Cardiac fibroblast (primary cell): ENCODE measurements at places on chromosomes 6 and 20.

DNA sequence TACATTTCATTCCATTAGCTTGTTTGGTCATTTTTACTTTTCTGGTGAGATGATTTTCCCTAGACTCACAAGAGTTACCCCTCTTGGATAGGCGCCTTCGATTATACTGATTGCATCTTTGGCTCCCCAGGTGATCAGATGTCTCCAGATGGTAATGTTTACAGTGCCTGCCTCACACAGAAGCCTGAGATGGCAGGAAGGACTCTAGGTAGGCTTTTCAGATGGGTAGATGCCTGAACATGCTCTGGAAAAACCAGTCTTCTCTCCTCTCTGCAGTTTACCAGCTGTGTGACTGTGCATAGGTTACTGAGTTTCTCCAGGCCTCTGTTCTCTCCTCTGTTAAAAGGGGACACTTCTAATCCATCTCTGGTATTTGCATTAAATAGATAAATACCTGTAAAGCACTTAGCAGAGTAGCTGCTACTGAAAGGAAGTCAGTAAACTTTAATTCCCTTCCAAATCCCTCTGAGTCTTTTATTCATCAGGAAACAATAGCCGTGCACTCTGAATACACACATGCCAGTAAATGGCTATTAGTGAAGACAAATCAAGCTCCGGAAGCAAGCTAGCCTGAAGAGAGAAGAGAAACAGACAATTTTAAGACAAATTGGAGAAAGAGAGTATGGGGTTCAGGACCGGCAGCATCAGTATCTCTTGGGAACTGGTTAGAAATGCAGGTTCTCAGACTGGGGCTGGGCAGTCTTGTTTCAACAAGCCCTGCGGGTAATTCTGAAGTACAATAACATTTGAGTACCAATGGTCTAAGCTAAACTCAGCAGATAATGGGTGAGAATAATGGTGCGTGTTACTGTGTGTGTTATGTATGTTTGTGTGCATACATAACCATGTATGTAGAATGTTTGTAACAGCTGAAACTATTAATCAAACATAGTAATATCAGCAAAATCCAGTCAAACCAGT is 139.4 kb downstream of the UST start:
- DNase-seq = no peak

DNA sequence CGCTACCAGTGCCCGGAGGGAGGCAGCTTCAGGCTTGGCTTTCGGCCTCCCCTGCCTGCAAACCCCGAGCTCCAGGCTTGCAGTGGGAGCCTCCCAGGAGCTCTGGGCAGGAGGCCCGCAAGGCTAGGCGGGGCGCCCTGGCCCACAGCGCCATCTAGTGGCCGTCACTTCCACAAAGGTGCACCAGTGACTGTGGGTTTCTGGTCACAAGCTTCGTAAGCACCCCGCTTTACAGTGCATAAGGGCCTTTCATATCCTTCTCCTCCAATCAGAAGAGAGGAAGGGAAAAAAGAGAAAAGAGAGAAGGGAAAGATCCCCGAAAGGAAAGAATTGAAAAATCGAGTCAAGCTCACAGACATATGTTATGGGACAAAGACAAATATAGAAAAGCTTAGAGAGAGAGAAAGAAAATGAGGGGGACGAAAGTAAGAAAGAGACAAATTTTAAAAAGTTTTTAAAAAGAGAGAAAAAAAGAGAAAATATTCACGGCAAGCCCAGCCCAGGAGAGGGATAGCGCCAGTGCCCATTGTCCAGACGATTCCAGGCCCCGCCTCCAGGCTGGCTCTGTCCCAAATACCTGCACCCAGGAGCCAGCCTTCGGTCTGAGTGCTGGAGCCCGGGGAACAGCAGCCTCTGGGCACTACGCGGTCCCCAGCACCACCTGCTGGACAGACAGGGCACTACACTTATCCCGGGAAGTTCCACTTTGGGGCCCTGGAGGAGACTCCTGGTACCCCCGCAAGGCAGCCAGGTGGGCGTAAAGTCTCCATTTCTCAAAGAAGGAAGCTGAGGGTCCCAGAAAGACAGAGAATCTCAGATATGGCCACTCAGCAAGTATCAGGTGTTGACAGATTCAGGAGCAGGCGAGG is 207.1 kb downstream of the PREX1 start:
- peak; percentile 93 for DNase-seq

DNA sequence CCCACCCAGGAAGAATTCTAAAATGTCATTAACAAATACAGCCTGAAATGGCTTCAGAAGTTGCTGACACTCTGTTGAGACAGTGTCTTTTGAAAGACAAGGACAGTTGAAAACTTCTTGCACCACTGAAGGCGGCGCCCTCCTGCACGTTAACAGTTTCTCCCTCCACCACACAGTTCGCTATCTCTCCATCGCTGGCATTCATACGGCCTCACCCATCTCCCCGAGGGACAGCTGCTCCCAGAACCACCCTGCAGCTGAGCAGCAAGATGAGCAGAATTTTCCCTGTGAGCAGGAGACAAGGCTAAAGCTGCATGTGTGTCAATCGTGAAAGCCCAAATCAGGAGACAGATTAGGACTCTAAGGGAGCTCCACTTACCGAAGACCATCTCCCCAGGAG is 113.3 kb downstream of the LY86 start:
- no peak for DNase-seq

- no peak for DNase-seq
Measured at GRCh38 chr20:21577551-21577950, 63.7 kb upstream of the NKX2-2 start.

DNA sequence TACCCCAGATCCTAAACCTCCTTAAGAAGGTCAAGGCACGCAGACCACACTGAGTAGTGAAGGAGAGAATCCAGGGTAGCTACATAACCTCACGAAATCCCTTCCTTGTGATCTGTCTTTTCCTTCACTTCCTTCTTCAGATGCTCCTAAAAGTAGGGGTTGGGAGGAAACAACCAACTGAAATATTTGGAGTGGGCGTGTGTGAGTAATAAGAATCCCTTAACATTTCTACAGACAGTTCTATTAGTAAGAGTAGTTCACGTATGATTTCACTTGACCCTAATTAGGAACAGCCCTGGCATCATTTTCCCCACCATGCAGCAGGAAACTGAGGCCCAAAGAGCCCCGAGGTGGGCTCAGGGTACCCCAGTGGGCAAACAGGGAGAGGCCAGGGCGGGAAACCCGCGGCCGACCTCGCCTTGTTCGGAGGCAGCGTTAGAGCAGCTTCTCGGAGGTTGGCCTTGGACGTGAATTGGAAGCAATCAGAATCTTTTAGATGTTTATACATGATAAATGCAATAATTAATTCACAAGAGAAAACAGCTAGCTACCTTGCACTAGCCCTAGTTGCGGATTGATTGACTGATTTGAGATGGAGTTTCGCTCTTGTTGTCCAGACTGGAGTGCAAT is 859 bp upstream of the RAE1 start:
- DNase-seq = no peak

GRCh38 chr6:155455766-155456165 is at the start of gene NOX3:
Gene NOX3, minus strand, starts transcription at chr6:155455839. Its CDS starts 39 bp downstream, at chr6:155455800.
- DNase-seq = no peak

DNA sequence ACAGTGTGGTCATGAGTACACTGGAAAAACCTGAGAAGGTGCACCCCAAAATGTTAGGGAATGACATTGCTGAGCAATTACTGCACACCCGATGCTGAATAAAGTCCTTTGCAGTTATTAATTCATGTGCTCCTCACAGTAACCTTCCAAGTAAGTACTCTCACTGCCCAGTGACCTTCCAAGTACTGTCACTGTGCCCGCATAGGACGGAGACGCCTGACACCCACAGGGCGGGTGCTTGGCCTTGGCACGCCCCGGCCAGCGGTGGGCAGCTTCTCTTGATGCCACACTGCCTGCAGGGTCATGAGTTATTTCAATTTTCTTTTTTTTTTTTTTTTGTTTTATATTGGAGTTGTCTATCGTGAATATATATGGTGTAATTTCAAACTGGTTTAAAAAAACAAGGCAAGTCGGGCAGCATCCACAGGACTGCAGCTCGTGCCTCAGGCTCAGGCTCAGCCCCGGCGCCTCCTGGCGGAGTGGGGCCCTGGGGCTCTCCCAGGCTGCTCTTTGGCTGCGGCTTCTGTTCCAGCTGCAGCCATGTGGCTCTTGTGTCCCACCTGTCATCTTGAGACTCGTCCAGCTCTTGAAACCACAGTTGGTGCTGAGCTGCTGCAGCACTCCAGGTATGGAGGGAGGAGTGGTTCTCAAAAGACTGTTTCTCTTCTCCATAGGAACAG is 27.0 kb downstream of the PNLDC1 start:
- DNase-seq = no peak

DNA sequence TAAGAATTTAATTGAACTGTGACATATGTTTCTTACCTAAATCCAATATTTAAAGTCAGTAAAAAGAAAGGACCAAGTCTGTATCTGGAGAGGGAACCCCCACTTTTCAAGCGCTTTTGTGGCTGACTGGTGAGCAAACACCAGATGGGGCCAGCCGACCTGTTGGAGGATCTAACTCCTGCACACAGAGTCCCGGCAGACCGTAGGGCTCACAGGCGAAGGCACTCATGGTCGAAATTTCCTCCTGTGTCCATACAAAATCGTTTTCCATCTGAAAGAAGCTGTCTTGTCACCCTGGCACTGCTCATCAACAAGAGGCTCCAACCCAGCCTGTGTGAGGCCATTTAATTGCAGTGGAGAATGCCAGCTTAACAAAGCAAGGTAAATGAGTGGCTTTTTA is 94.0 kb downstream of the SCML4 start:
- no peak for DNase-seq

DNA sequence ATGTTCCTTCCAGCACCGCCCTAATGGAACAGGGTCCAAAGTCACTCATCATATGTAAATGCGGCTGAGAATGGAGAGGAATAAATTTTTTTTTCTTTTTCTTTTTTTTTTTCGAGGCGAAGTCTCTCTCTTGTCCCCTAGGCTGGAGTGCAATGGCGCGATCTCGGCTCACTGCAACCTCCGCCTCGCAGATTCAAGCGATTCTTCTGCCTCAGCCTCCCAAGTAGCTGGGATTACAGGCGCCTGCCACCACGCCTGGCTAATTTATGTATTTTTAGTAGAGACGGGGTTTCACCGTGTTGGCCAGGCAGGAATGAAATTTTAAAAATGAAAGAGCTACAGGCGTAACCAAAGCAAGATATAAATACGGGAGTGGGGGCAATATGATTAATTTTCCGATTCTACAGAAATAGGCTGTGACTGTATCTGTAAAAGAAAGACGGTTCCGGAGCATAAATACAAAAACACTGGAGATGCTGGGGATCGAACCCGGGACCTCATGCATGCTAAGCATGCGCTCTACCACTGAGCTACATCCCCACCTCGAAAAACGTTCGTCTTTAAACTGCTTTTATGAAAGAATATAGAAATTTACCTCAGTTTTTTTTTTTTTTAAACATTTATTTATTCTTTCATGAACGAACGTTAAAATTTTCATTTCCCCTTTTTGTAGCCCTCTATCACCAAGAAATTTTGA is 132.2 kb downstream of the GPX5 start:
- DNase-seq = peak; percentile 73

- no peak for DNase-seq
Measured at GRCh38 chr20:63966944-63967322, 2.8 kb downstream of the ZNF512B start.

DNA sequence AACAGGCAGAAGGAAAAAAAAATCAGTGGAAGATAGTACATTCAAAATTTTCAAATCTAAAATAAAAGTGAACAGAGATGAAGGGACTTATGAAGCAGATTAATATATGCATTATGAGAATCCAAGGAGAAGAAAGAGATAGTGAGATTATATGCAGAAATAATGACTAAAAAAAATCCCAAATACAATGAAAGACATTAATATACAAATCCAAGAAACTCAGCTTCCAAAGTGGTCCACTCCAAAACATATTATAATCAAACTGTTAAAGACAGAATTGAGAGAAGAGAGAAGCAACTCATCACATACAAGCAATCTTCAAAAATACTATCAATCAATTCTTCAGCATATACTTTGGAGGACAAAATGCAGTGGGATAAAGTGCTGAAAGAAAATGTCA is 73.5 kb upstream of the CARMIL1 start:
- no peak for DNase-seq

- peak; percentile 77 for DNase-seq
Measured at GRCh38 chr6:73285674-73286283, 22.8 kb upstream of the KHDC1 start.
